Stimulated activated CD8-positive, alpha-beta memory T cell treated with anti-CD3 and anti-CD28 coated beads, Interleukin-4, amount 100 ng/mL, for 1 hour (primary cell): ENCODE measurements at places on chromosomes 4 and X.

GRCh38 chrX:101460669-101461068 is 24.6 kb upstream of the ARMCX4 start:
- DNase-seq = no peak

GRCh38 chrX:21740329-21741274 is 17.3 kb downstream of the SMPX start:
- DNase-seq = no peak

DNA sequence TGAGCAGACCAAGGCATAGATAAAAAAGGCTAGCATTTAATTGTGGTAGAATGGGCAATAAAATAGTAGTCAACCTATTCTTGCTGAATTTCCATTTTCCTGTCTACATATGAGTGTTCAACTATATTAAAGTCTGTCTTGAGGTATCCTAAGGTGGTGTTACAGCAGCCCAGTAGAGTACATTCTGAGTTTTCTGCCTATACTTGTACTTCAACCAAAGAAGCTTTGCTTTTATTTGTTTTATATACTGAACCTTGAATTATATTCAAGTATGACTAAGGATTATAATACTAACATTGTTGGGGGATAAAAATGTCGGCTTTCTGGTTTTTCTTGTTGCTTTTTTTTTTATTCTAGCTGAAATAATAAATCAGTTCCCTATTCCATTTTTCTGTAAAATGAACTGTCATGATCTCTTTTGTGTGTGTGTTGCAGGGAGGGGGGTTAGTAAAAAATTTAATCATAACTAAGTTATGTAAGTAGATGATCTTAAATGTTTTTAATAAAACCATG is 106.7 kb downstream of the PDLIM5 start:
- no peak for DNase-seq

- no peak for DNase-seq
Measured at GRCh38 chr4:129420637-129421036, 324.7 kb downstream of the C4orf33 start.

- DNase-seq = no peak
Measured at GRCh38 chr4:32986236-32986635, 2266.1 kb downstream of the PCDH7 start.

- DNase-seq = no peak
Measured at GRCh38 chr4:109410776-109411175, 22.8 kb upstream of the SEC24B start.

- no peak for DNase-seq
Measured at GRCh38 chrX:11532291-11533078, 133.2 kb downstream of the ARHGAP6 start.

DNA sequence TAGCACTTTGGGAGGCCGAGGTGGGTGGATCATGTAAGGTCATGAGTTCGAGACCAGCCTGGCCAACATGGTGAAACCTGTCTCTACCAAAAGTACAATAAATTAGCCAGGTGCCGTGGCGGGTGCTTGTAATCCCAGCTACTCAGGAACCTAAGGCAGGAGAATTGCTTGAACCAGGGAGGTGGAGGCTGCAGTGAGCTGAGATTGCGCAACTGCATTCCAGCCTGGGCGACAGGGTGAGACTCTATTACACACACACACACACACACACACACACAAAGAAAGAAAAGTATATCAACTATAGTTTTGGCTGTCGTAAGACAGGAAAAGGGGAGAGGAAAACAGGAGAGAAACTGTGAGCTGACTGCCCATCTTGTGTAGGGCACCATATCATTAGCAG is 171.7 kb downstream of the ADAMTS3 start:
- DNase-seq = no peak

- no peak for DNase-seq
Measured at GRCh38 chrX:121310820-121311219, 263.4 kb downstream of the GLUD2 start.

GRCh38 chrX:33416273-33416805 is 205.0 kb upstream of the DMD start:
- DNase-seq = no peak

- DNase-seq = no peak
Measured at GRCh38 chr4:132809298-132810032, 339.6 kb upstream of the PCDH10 start.

- peak; percentile 33 for DNase-seq
Measured at GRCh38 chr4:119212964-119213606, 572 bp downstream of the USP53 start.

DNA sequence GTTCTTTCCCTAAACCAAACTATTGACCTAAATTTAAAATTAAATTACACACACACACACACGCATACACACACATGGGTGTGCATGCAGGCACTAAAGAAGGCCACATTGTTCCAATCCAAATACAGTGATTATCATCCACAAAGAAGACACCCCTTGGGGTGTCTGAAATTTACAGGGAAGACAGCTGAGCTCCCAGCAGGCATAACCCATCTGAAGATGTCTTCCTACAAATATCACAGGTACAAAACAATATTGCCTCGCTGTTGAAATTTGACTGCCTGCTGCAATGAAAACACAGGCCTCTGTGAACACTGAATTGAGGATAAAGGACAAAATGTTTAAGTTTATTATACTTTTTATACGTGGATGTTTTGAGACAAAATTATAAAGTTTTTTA is 50.2 kb upstream of the SLC7A11 start:
- DNase-seq = no peak

GRCh38 chr4:138010639-138011038 is 231.5 kb downstream of the SLC7A11 start:
- DNase-seq = no peak

GRCh38 chr4:171031338-171031737 is 781.9 kb upstream of the GALNTL6 start:
- no peak for DNase-seq

- DNase-seq = no peak
Measured at GRCh38 chr4:38889143-38889542, 21.5 kb downstream of the FAM114A1 start.

GRCh38 chr4:141090473-141090872 is 42.8 kb downstream of the RNF150 start:
- DNase-seq = no peak

- DNase-seq = no peak
Measured at GRCh38 chrX:131830400-131831184, 192.5 kb upstream of the STK26 start.

DNA sequence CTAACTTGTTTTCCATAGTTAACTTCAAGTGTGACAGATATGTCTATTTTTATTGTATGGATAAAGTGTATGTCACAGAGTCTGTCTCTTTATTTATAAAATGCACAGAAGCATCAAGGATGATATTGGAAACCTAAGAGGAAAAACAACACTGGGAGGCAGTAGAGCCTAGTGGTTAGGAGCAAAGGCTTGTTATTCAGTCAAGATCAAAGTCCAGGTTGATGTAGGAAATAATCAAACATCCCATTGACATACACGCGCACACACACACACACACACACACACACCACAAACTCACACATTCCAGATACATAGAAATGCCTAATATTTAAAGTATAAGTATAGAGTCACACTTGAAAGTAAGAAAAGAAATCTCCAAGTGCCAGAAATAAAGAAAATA is 206.8 kb downstream of the CHRDL1 start:
- no peak for DNase-seq
